ENCODE measurements at places on chromosomes 1 and 21. TPM values are rescaled to one million over a fixed set of nuclear protein-coding genes. Genes with fewer than 3 reads are reported as not detected.

FMO5 gene
- 0.72 TPM for total RNA-seq

CHRM3 gene
- 4.2 TPM for total RNA-seq

CR1 gene
- 0.04 TPM for total RNA-seq

SLAMF6 gene
- not detected for total RNA-seq

SDC3 gene
- total RNA-seq: 25.9 TPM

- H3K36me3 ChIP-seq: no peaks in the 10 kb centered on the region
- H3K27ac ChIP-seq: no peak overlapping the region
- DNase-seq: no peak
- no peaks in the 10 kb centered on the region for H3K4me1 ChIP-seq
Observed at GRCh38 chr1:73801912-73802429, 396.0 kb downstream of the LRRIQ3 start.

DNA sequence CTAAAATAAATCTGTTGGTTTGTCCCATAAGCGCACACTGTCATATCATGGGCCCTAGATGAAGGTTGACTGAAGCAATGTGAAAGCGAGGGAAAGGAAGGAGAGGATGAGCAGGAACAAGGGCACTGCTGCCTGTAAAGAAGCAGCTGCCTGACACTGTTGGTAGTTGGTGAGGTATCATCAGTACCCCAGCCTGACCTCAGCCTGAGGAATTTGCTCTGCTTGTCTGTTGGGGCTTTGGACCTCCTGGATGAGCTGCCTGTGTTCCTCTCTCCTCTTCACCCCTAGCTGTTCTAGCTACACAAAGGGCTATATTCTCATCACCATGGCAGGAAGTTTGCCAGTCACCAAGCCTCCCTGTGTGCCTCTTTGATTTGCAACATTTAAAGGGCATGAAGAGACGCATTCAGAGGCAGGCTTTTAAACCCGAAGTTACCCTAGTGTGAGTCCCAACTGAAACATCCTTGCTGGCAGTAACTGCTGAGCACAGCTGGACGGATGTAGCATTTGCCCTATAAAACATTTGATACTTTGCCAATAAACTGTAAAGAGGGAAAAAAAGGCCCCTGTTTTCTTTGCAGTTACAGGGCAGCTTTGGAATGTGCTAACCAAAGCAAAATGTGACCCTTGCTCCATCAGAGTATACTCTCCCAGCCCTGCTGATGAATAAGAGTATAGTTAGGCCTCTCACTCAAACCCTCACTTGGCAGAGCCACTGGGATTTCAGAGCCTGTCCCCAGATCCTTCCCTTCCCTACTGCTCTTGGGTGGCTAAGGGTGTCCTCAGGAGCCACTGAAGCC lies 22.2 kb upstream of the SPATA6 start:
- no peak overlapping the region for H3K27ac ChIP-seq
- no peaks in the 10 kb centered on the region for H3K36me3 ChIP-seq
- no peak overlapping the region for H3K4me3 ChIP-seq
- peaks cover 7% of the 10 kb centered on the region for H3K4me1 ChIP-seq

- H3K4me1 ChIP-seq: no peaks in the 10 kb centered on the region
- H3K4me3 ChIP-seq: no peak overlapping the region
- H3K27me3 ChIP-seq: no peaks in the 10 kb centered on the region
- no peaks in the 10 kb centered on the region for H3K36me3 ChIP-seq
- no peak overlapping the region for H3K27ac ChIP-seq
Observed at GRCh38 chr1:77039739-77040138, 172.5 kb downstream of the ST6GALNAC5 start.

- no peaks in the 10 kb centered on the region for H3K36me3 ChIP-seq
- no peak for DNase-seq
- H3K4me3 ChIP-seq: no peak overlapping the region
Observed at GRCh38 chr1:38061883-38062328, 15.3 kb upstream of the POU3F1 start.

- no peak overlapping the region for H3K4me3 ChIP-seq
- peaks cover 6% of the 10 kb centered on the region for H3K36me3 ChIP-seq
- no peaks in the 10 kb centered on the region for H3K27me3 ChIP-seq
- H3K4me1 ChIP-seq: no peaks in the 10 kb centered on the region
- no peak for DNase-seq
Observed at GRCh38 chr1:6450943-6451373, 15.0 kb downstream of the TNFRSF25 start.

- H3K27me3 ChIP-seq: no peaks in the 10 kb centered on the region
- DNase-seq: peak; percentile 46
- peaks cover 12% of the 10 kb centered on the region for H3K4me1 ChIP-seq
- H3K27ac ChIP-seq: peak overlapping the region; percentile 75
- no peaks in the 10 kb centered on the region for H3K36me3 ChIP-seq
Observed at GRCh38 chr1:76501586-76502219, 365.6 kb upstream of the ST6GALNAC5 start.

DNA sequence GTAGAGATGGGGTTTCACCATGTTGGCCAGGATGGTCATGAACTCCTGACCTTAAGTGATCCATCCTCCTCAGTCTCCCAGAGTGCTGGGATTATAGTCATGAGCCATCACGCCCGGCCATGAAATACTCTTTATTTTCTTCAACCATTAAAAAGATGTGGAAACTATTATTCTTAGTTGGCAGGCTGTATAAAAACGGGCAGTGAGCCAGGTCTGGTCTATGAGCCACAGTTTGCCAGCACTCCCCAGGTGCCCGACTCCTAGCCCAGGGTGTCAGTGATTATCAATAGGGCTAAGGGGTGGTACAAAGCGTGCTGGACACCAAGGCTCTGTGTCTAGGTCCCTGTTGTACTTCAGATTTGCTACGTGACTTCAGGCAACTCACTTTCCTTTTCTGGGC lies 3.7 kb upstream of the TMEM61 start:
- H3K4me1 ChIP-seq: peaks cover 4% of the 10 kb centered on the region
- H3K27ac ChIP-seq: no peak overlapping the region
- H3K4me3 ChIP-seq: no peak overlapping the region
- no peaks in the 10 kb centered on the region for H3K36me3 ChIP-seq

DNA sequence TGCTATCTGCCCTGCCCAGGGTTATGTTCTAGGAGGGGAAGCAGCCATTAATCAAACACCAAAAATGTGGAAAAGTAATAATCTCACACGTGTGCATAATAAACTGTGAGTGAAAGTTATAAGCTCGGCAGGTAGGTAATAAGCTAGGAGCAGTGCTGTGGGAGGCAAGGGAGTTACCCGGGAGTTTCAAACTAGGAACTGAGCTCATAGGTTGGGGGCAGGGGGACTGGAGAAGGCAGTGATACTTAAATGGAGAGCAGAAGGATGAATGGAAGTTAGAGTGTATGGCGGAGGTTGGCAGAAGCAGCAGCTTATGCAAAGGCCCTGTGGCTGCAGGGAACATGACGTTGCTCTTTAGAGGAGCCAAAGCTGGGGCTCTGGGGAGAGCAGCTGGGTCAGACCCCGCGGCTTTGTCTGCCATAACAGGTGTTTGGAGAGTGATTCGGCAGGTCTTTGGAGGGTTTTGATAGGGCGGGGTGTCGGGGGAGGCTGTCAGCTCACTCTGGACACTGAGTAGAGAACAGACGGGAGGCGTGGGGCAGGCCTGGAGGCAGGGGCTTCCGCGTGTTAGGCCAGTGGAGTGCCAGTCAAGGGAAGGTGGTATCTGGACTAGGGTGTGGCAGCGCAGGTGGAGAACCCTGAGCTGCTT lies 20.0 kb downstream of the PTPRF start:
- H3K27ac ChIP-seq: peak overlapping the region; percentile 97
- H3K4me1 ChIP-seq: no peaks in the 10 kb centered on the region
- peaks cover 18% of the 10 kb centered on the region for H3K36me3 ChIP-seq
- H3K27me3 ChIP-seq: no peaks in the 10 kb centered on the region
- peak overlapping the region; percentile 82 for H3K4me3 ChIP-seq
- DNase-seq: no peak

DNA sequence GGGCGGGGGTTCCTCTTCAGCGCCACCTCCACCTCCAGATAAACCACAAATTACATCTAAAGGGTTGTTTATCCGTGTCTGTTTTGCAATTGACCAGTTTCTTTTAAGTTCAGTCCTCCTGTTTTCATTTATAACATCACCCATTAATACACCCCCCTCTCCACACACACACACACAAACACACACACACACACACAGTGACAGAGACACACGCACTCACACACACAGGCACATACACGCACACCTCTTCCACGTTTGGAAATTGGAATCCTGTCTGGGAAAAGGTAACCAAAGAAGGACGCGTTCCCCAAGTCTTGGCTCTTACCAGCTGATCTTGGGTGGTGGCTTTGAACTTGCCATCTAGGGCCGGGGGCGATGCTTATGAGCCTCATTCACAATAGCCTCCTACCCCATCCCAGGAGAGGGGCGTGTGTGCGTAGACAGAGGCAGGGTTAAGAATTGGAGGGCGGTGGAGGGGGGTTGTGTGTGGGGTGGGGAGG lies 442 bp upstream of the CSMD2 start:
- peaks cover 5% of the 10 kb centered on the region for H3K36me3 ChIP-seq
- H3K27me3 ChIP-seq: no peaks in the 10 kb centered on the region
- H3K27ac ChIP-seq: no peak overlapping the region
- H3K4me1 ChIP-seq: peaks cover 8% of the 10 kb centered on the region
- DNase-seq: peak; percentile 51

Data from H9 (cell line).